ENCODE measurements at places on chromosomes 11 and 22. TPM values are rescaled to one million over a fixed set of nuclear protein-coding genes. Genes with fewer than 3 reads are reported as not detected.

Gene OR56B1
- 1.8 TPM for total RNA-seq

Gene LMF2
- 79.9 TPM for total RNA-seq

Gene CARD18
- total RNA-seq = not detected

Gene SEZ6L
- not detected for total RNA-seq

Gene LSP1
- 406 TPM for total RNA-seq

Gene NLRP10
- total RNA-seq = not detected

Gene GGT5
- 27.2 TPM for total RNA-seq

Gene HSPB2
- total RNA-seq = not detected

Gene GSTT2B
- total RNA-seq = 5.6 TPM

Gene MAML2
- 20.8 TPM for total RNA-seq

Gene POU2AF1
- total RNA-seq = 89.1 TPM

Gene TAF10
- 149 TPM for total RNA-seq

Gene NECTIN1
- 7.7 TPM for total RNA-seq

Gene RAB1B
- 110 TPM for total RNA-seq

Gene KCNK4
- not detected for total RNA-seq

Gene ABCG4
- 0.23 TPM for total RNA-seq

Gene PDE3B
- total RNA-seq = 21.1 TPM

- H3K36me3 ChIP-seq = no peaks in the 10 kb centered on the region
- H3K4me3 ChIP-seq = no peak overlapping the region
- no peaks in the 10 kb centered on the region for H3K27me3 ChIP-seq
- no peak overlapping the region for H3K27ac ChIP-seq
- no peak for DNase-seq
- no peaks in the 10 kb centered on the region for H3K4me1 ChIP-seq
Observed at GRCh38 chr11:40032331-40032730, 1427.1 kb downstream of the LRRC4C start.

DNA sequence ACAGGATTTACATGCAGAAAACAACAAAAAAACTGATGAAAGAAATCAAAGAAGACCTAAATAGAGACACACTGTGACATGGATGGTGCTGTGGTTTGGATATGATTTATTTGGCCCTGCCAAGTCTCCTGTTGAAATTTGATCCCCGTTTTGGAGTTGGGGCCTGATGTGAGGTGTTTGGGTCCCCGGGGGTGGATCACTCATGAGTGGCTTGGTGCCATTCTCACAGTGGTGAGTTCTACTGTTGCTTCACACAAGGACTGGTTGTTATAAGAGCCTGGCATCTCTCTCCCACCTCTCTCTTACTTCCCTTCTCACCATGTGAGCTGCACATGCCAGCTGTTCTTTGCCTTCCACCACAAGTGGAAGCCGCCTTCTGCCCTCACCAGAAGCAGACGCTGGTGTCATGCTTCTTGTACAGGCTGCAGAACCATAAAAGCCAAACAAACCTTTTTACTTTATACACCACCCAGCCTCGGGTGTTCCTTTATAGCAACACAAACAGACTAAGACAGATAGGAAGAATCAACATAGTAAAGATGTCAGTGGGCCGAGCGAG lies 7.8 kb upstream of the RTL6 start:
- no peaks in the 10 kb centered on the region for H3K27me3 ChIP-seq
- H3K4me1 ChIP-seq = no peaks in the 10 kb centered on the region
- DNase-seq = no peak
- no peak overlapping the region for H3K4me3 ChIP-seq

- DNase-seq = no peak
- H3K36me3 ChIP-seq = peaks cover 35% of the 10 kb centered on the region
- no peaks in the 10 kb centered on the region for H3K4me1 ChIP-seq
- H3K27me3 ChIP-seq = no peaks in the 10 kb centered on the region
- H3K4me3 ChIP-seq = no peak overlapping the region
- no peak overlapping the region for H3K27ac ChIP-seq
Observed at GRCh38 chr11:33151399-33151798, 9.9 kb downstream of the CSTF3 start.

GRCh38 chr11:123742031-123742723 lies 717 bp upstream of the ZNF202 start:
- no peaks in the 10 kb centered on the region for H3K27me3 ChIP-seq
- H3K4me3 ChIP-seq = peak overlapping the region; percentile 86
- H3K4me1 ChIP-seq = peaks cover 17% of the 10 kb centered on the region
- no peak for DNase-seq
- peaks cover 18% of the 10 kb centered on the region for H3K36me3 ChIP-seq

GRCh38 chr11:61627850-61628661 lies 47.2 kb upstream of the SYT7 start:
- no peak overlapping the region for H3K27ac ChIP-seq
- no peaks in the 10 kb centered on the region for H3K36me3 ChIP-seq
- H3K27me3 ChIP-seq = no peaks in the 10 kb centered on the region
- DNase-seq = no peak
- H3K4me1 ChIP-seq = peaks cover 8% of the 10 kb centered on the region

GRCh38 chr22:43843783-43844530 lies 18.4 kb downstream of the SULT4A1 start:
- peak; percentile 44 for DNase-seq
- no peaks in the 10 kb centered on the region for H3K27me3 ChIP-seq
- no peak overlapping the region for H3K4me3 ChIP-seq
- H3K4me1 ChIP-seq = no peaks in the 10 kb centered on the region
- no peak overlapping the region for H3K27ac ChIP-seq

GRCh38 chr11:58316142-58316541 lies 42.7 kb downstream of the OR5B17 start:
- no peak for DNase-seq
- H3K27ac ChIP-seq = no peak overlapping the region
- H3K4me1 ChIP-seq = no peaks in the 10 kb centered on the region

- no peaks in the 10 kb centered on the region for H3K27me3 ChIP-seq
- no peaks in the 10 kb centered on the region for H3K36me3 ChIP-seq
- H3K27ac ChIP-seq = no peak overlapping the region
- DNase-seq = no peak
Observed at GRCh38 chr22:27228771-27229170, 571.4 kb downstream of the MIAT start.

GRCh38 chr11:77677138-77677537 lies 39.5 kb upstream of the CLNS1A start:
- DNase-seq = no peak
- H3K27ac ChIP-seq = no peak overlapping the region
- H3K4me3 ChIP-seq = no peak overlapping the region
- peaks cover 100% of the 10 kb centered on the region for H3K36me3 ChIP-seq
- no peaks in the 10 kb centered on the region for H3K4me1 ChIP-seq
- H3K27me3 ChIP-seq = no peaks in the 10 kb centered on the region

- no peak for DNase-seq
- no peaks in the 10 kb centered on the region for H3K36me3 ChIP-seq
- H3K4me3 ChIP-seq = no peak overlapping the region
- H3K27ac ChIP-seq = no peak overlapping the region
- no peaks in the 10 kb centered on the region for H3K27me3 ChIP-seq
Observed at GRCh38 chr11:96199563-96200025, 143.4 kb downstream of the MAML2 start.

DNA sequence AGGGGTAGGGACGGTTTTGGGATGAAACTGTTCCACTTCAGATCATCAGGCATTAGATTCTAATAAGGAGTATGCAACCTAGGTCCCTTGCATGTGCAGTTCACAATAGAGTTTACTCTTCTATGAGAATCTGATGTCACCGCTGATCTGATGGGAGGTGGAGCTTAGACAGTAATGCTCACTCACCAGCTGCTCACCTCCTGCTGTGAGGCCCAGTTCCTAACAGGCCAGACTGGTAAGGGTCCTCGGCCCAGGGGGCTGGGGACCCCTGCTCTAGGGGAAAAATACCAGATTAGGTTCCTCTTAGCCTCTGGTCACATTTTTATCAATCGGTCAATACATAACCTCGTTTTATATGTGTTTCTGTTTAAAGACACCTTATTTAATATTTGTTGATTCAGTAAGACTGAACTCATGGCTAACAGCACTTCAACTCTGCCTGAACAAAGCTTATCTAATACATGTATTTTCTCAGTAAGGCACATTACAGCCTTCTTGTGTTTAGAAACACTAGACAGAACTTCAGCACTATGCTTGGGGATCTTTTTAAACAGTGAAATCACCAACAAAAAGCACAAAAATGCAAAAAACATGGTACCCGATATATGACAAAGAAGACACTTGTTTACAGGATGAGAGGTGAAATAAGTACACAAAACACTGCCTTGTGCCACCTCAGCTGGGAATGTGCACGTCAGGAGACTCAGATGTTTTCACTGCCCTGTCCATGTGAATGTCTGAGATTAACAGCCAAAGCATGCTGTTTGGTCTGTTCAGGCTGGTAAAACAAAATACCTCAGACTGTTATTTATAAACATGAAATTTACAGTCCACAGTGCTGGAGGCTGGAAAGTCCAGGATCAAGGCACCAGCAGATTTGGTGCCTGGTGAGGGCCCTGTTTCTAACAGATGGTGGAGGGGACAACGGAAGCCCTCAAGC lies 107.5 kb downstream of the USP35 start:
- H3K27me3 ChIP-seq = no peaks in the 10 kb centered on the region
- DNase-seq = no peak
- peaks cover 12% of the 10 kb centered on the region for H3K4me1 ChIP-seq
- H3K27ac ChIP-seq = no peak overlapping the region
- no peak overlapping the region for H3K4me3 ChIP-seq
- H3K36me3 ChIP-seq = no peaks in the 10 kb centered on the region

GRCh38 chr22:27097506-27097905 lies 440.1 kb downstream of the MIAT start:
- no peaks in the 10 kb centered on the region for H3K36me3 ChIP-seq
- H3K4me1 ChIP-seq = no peaks in the 10 kb centered on the region
- DNase-seq = no peak
- H3K4me3 ChIP-seq = no peak overlapping the region
- peaks cover 59% of the 10 kb centered on the region for H3K27me3 ChIP-seq
- no peak overlapping the region for H3K27ac ChIP-seq

GRCh38 chr22:46860562-46860961 lies 98.1 kb downstream of the TBC1D22A start:
- no peak overlapping the region for H3K27ac ChIP-seq
- peaks cover 5% of the 10 kb centered on the region for H3K4me1 ChIP-seq
- H3K27me3 ChIP-seq = no peaks in the 10 kb centered on the region
- no peaks in the 10 kb centered on the region for H3K36me3 ChIP-seq
- H3K4me3 ChIP-seq = no peak overlapping the region

GRCh38 chr11:16605389-16605893 lies 133.0 kb upstream of the C11orf58 start:
- DNase-seq = peak; percentile 58
- H3K36me3 ChIP-seq = no peaks in the 10 kb centered on the region
- H3K4me3 ChIP-seq = peak overlapping the region; percentile 27
- H3K4me1 ChIP-seq = peaks cover 20% of the 10 kb centered on the region
- H3K27me3 ChIP-seq = peaks cover 44% of the 10 kb centered on the region

- no peak overlapping the region for H3K4me3 ChIP-seq
- H3K4me1 ChIP-seq = no peaks in the 10 kb centered on the region
- no peaks in the 10 kb centered on the region for H3K27me3 ChIP-seq
- H3K36me3 ChIP-seq = no peaks in the 10 kb centered on the region
- DNase-seq = no peak
Observed at GRCh38 chr11:35986947-35987346, 43.1 kb downstream of the LDLRAD3 start.

DNA sequence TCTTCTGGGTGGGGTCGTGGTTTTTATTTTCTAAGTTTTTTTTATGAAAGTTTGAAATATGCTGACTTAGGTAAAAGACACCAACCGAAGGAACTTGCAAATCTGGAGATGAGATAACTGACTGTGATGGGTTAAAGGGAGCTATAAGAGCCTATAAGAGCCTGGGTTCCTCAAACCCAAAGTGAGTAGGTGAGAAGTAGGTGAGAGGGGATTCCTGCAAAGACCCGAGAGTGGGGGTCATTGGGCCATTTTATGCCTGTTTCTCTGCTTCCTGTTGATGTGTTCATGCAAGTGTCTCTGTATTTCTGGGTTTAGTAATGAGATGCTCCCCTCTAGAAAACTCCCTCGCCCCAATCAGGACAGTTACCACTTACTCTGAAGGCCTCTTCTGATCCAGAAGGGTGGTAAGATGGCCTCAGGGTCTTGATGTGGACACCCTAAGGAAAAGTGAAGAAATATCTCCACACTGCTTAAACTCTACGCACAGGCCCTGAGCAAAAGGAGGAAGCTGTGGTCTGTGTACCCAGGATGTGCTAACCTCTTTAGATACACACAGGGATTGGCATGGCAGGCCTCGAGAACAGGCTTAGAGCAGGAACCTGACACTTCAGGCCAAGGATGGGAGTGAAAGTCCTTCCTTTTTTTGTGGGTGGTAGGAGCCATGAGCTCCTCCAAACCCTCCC lies 1.8 kb downstream of the FLI1 start:
- DNase-seq = peak; percentile 87
- H3K27me3 ChIP-seq = no peaks in the 10 kb centered on the region
- peaks cover 25% of the 10 kb centered on the region for H3K36me3 ChIP-seq
- H3K4me3 ChIP-seq = peak overlapping the region; percentile 82
- peaks cover 78% of the 10 kb centered on the region for H3K4me1 ChIP-seq

GRCh38 chr11:35267504-35267903 lies 128.5 kb downstream of the CD44 start:
- no peaks in the 10 kb centered on the region for H3K27me3 ChIP-seq
- no peak overlapping the region for H3K4me3 ChIP-seq
- H3K27ac ChIP-seq = no peak overlapping the region
- H3K36me3 ChIP-seq = no peaks in the 10 kb centered on the region
- no peak for DNase-seq

- H3K36me3 ChIP-seq = no peaks in the 10 kb centered on the region
- no peak overlapping the region for H3K27ac ChIP-seq
- DNase-seq = peak; percentile 89
- H3K4me1 ChIP-seq = peaks cover 7% of the 10 kb centered on the region
- H3K4me3 ChIP-seq = peak overlapping the region; percentile 3
Observed at GRCh38 chr11:133966921-133967598, 10.3 kb upstream of the IGSF9B start.

GRCh38 chr11:113134626-113135025 lies 173.4 kb downstream of the NCAM1 start:
- no peak for DNase-seq
- H3K36me3 ChIP-seq = no peaks in the 10 kb centered on the region
- H3K27me3 ChIP-seq = no peaks in the 10 kb centered on the region
- no peak overlapping the region for H3K4me3 ChIP-seq

DNA sequence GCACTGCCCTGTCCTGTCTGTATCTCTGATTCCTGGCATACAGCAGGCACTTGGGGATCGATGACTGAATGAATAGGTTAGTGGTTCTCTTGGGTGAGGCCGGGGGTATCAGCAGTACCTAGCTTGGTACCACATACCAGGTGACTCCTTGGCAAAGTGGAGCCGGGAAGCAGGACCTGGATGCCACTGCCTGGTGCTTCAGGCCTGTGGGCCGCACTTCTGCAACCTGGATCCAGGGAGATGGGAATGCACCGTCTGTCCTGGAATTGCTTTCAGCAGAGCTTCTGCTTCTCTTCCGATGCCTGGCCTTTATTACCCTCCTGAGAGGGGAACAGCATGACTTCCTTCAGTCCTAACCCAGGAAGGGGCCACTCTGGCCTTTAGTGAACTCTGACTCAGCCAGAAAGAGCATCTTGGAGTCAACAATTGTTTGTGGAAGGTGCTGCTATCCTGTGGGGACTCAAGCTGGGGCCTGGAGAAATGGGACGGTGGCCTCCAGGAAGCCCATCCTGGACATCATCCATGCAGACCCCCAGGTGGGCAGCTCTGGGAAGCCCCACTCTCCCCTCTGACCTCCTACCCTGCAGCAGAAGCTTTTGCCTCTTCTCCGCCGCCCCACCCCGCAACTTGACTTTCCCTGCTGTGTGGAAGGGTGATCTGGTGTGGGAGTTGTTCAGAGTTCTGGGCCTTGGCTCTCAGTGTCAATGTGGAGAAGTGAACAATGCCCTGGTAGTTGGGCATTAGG lies 5.1 kb downstream of the CD82 start:
- peak overlapping the region; percentile 14 for H3K27ac ChIP-seq
- H3K4me1 ChIP-seq = peaks cover 100% of the 10 kb centered on the region
- no peaks in the 10 kb centered on the region for H3K27me3 ChIP-seq
- no peak overlapping the region for H3K4me3 ChIP-seq
- peak; percentile 81 for DNase-seq
